ENCODE measurements at places on chromosomes 7 and 10. TPM values are rescaled to one million over a fixed set of nuclear protein-coding genes. Genes with fewer than 3 reads are reported as not detected.

GIMAP6 gene
- 10.9 TPM for total RNA-seq

LIPN gene
- not detected for total RNA-seq

MACC1 gene
- total RNA-seq, result not detected

SUN3 gene
- total RNA-seq, result not detected

PDGFA gene
- 10.8 TPM for total RNA-seq

MYH16 gene
- total RNA-seq, result not detected

CLRN3 gene
- total RNA-seq, result not detected

EDRF1 gene
- total RNA-seq, result 11.7 TPM

CCDC3 gene
- total RNA-seq, result 57.4 TPM

MYO3A gene
- total RNA-seq, result 0.12 TPM

NKX2-3 gene
- not detected for total RNA-seq

ORC5 gene
- 6.8 TPM for total RNA-seq

MPLKIP gene
- total RNA-seq, result 27.9 TPM

GJD4 gene
- total RNA-seq, result not detected

ABCB8 gene
- 15.1 TPM for total RNA-seq

MMD2 gene
- not detected for total RNA-seq

PNLIPRP1 gene
- not detected for total RNA-seq

HTR5A gene
- total RNA-seq, result not detected

NOS3 gene
- total RNA-seq, result 3.5 TPM

SPDYE2 gene
- not detected for total RNA-seq

RBP3 gene
- total RNA-seq, result not detected

WNT8B gene
- total RNA-seq, result not detected

FAM131B gene
- 0.38 TPM for total RNA-seq

PLEKHA1 gene
- 38.9 TPM for total RNA-seq

FAM237B gene
- total RNA-seq, result not detected

EN2 gene
- 0.59 TPM for total RNA-seq

UBE2H gene
- 162 TPM for total RNA-seq

NEUROG3 gene
- total RNA-seq, result not detected

SDK1 gene
- 1.6 TPM for total RNA-seq

SYT15B gene
- total RNA-seq, result 1.00 TPM

NSMCE4A gene
- total RNA-seq, result 29.3 TPM

SKIDA1 gene
- 0.09 TPM for total RNA-seq

EVX1 gene
- total RNA-seq, result not detected

COL1A2 gene
- total RNA-seq, result 43.6 TPM

DPP6 gene
- 0.94 TPM for total RNA-seq

CALHM2 gene
- 19.8 TPM for total RNA-seq
